Astrocyte of the cerebellum (primary cell): ENCODE measurements at places on chromosomes 1 and 21.

DNA sequence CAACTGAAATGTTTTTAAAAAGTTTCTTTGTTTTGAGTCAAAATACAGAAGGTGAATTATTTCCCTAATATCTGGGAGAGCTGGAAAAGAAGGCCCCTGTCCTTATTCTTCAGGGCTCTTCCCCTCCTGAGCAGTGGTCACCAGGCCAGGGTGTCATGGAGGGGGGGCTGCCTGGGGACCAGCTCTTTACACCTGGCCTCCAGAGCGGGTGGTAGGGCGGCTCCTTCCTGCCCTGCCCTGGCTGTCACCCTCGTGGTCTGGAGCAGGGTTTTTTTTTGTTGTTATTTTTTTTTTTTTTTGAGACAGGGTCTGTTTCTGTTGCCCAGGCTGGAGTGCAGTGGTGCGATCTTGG, 6.6 kb downstream of the SKI start:
- no peak for DNase-seq

DNA sequence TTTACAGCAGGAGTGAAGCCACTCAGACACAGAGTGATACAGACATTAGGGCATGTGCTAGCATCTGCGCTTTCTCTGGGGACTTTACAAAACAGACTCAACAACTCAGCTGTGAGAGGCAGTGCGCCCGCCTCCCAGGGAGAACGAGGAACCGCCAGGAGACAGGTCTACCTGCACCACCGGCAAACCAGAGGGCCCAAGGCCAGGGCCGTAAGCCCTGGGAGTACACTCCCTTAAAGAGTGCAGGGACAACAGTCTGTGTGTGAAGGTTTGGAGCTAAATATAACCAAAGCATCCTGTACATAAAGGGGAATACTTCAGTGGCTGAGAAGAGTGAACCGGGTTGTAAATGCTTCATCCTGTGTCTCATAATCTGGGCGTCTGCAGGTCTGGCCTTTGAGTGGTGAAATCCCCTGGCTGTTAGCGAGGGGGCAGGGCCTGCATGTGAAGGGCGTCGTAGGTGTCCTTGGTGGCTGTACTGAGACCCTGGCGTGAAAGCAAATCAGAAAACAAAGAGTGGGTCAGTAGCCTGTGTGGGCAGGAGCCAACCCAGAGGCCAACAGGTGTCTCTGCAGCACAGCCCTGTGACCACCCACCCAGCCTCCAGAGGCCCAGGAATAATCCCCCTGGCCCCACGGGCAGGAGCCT, 86.9 kb downstream of the CD247 start:
- DNase-seq = no peak

DNA sequence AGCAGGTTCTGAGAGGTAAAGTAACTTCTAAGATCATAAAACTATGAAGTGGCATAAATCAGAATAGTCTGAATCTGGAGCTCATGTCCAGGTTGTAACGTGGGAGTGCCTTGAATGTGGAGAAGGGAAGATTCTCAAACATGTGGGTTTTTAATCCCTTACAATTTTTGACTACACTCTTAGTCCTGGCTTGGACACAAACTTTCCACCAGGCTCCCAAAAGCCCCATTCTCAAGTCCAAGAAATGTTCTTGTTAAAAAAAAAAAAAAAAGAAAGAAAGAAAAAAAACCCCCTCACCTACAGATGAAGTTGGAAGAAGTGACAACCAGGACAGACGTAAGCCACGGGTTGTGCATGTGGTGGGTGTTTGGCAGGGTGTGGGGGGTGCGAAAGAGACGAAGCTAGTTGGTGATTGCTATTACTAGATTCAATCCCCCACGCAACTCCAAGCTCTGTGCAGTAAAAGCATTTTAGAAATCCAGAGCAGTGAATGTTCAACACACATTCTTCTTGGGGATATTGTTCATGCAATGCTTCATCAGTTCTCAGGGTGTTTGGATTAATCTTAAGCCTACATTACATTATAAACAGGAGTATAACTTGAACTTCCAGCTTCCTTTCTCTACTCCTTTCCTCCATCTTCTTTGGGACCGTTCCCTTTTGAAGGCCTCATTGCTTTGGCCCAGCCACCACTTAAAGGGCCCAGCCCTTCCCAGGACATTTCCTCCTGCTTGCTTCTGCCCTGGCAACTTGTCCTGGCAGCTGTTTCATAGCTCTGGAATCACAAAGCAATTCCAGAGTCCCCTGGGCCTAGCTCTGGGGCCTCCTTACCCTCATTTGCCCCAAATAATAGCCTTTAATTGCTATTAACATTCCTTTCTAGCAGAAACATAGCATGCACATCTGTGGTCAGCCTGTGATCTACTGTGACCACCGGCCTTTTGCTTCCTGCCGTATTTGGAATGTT, 41.8 kb downstream of the PHC2 start:
- DNase-seq = peak; percentile 68

DNA sequence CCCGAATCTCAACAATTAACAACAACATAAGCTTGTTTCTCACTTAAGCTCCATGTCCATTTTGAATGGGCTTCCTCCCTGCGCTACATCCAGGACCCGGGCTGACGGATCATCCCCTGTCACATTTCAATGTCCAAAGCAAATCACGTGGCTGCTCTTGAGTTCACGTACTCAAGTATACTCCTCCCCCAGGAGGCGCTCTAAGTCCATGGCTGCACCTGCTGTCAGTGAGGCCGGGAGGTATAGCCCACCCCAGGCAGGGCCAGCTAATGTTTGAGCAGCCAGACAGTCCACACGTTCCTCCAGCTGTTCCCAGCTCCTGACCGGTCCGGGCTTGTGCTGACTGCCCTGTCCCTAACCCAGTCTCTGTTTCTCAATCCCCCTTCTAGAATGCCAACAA, 220.8 kb downstream of the SLC35F3 start:
- no peak for DNase-seq

DNA sequence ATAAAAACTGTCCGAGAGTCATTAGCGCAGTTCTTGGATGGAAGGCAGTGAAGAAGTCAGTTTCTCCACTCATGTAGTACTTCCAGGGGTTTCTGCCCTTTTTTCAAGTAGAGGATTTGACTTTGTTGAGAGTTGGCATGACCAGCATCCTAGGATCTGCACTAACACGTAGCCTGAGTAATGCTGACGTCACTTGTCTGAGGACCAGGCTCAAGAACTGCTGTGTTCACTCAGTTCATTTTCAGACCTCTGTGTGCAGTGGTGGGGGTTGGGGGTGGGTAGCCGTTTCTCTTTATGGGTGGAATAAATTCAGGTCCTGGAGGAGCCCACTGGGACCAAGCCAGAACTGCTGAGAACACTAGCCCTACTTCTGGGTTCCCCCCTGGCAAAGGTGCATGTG, 53.3 kb downstream of the MRPS6 start:
- DNase-seq = no peak

- DNase-seq = no peak
Measured at GRCh38 chr21:39078322-39079065, 104.8 kb downstream of the PSMG1 start.

GRCh38 chr1:153553096-153553495, 4.0 kb upstream of the S100A3 start:
- DNase-seq = no peak

DNA sequence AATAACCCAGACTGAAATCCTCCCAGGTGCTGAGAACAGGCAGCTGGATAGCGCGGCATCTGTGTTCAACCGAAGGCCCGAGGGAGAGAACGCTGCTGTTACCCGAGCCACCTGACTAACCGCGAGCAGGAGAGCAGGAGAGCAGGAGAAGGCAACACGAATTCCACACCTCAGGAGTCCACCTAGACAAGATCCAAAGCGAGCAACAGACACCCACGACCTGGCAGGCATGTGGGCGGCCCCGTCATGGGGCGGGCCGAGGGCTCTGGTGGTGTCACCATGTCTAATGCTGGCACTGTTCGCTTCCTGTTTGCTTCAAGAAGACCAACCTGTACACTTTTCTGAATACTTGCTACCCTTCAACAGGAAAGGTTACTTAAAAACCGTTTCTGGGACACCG, 20.9 kb upstream of the SPATC1L start:
- no peak for DNase-seq

- DNase-seq = no peak
Measured at GRCh38 chr1:228861832-228862180, 126.5 kb downstream of the RHOU start.

DNA sequence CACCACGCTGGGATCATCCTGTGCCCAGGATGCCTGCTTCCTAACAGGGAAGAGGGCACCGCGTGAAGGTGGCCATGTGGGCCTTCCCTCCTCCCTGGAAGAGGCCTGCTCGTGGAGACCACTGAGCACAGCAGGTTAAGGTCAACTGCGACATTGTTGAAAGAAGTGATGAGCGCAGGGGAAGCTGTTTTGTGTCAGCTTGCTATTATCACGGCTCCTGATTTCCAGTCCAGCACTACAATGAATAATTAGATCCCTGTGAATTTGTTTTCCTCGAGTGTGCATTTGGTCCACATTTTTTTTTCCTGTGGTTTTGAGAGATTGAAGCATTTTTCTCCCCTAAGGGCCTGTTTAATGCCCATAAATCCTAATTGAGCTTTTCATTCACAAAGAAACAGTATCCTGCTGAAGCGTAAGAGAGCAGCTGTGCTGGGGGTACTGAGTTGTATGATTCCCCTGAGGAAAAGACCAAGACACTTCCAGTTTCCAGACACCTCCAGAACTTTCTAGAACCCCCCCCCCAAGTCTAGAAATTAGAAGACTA, 204.9 kb downstream of the KCNJ6 start:
- DNase-seq = no peak
